ENCODE measurements at places on chromosomes 3 and 15. TPM values are rescaled to one million over a fixed set of nuclear protein-coding genes. Genes with fewer than 3 reads are reported as not detected.

Gene DLG1
- total RNA-seq: 58.8 TPM

Gene TRIM71
- 0.04 TPM for total RNA-seq

Gene SLITRK3
- not detected for total RNA-seq

Gene TBC1D23
- 19.4 TPM for total RNA-seq

Gene GOLGA8N
- 2.4 TPM for total RNA-seq

Gene CEP152
- 34.4 TPM for total RNA-seq

Gene ICE2
- total RNA-seq: 72.8 TPM

DNA sequence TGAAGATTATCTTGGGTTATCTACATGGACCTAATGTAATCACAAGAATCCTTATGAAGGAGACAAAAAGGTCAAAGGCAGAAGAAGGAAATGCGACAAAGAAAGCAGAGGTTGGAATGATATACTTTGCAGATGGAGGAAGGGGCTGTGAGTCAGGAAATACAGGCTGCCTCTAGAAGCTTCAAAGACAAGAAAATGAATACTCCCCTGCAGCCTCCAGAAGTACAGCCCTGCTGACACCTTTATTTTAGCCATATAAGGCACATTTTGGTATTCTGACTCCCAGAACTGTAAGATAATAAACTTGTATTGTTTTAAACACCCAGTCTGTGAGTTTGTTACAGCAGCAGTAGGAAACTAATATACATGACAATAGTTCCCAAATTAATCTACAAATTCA lies 58.6 kb downstream of the SIDT1 start:
- no peak overlapping the region for H3K4me3 ChIP-seq
- H3K36me3 ChIP-seq: peaks cover 16% of the 10 kb centered on the region
- no peak for DNase-seq
- H3K27me3 ChIP-seq: no peaks in the 10 kb centered on the region
- H3K27ac ChIP-seq: no peak overlapping the region

GRCh38 chr3:178001670-178002101 lies 534.5 kb upstream of the KCNMB2 start:
- H3K36me3 ChIP-seq: peaks cover 27% of the 10 kb centered on the region
- no peaks in the 10 kb centered on the region for H3K27me3 ChIP-seq
- H3K27ac ChIP-seq: peak overlapping the region; percentile 80
- H3K4me1 ChIP-seq: peaks cover 60% of the 10 kb centered on the region
- no peak overlapping the region for H3K4me3 ChIP-seq
- DNase-seq: peak; percentile 58

- no peaks in the 10 kb centered on the region for H3K27me3 ChIP-seq
- peaks cover 7% of the 10 kb centered on the region for H3K4me1 ChIP-seq
- DNase-seq: no peak
- H3K27ac ChIP-seq: no peak overlapping the region
- no peak overlapping the region for H3K4me3 ChIP-seq
- H3K36me3 ChIP-seq: no peaks in the 10 kb centered on the region
These were observed 292.9 kb downstream of the TLE3 start for GRCh38 chr15:69804786-69805185.

- H3K36me3 ChIP-seq: no peaks in the 10 kb centered on the region
- peak overlapping the region; percentile 76 for H3K4me3 ChIP-seq
- H3K4me1 ChIP-seq: peaks cover 5% of the 10 kb centered on the region
These were observed 32.0 kb downstream of the FOXL2 start for GRCh38 chr3:138914870-138915502.

DNA sequence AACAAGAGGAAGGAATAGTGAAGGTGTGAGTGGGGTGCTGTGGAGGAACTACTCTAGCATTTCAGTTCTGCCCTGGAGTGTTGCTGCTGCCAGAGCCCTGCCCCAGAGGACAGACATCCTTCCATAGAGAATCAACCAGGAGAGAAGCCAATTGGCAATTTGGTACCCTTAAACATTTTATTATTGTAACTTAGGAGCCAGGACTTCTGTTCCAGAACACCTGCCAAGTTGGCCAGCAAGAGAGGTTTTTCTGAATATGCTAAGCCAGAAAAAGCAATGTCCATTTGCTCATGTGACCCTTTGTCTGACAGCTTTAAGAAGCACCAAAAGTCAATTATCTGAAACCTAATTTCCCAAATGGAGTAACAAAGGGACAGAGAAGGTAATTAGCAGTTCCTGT lies 264.9 kb downstream of the MEX3B start:
- H3K36me3 ChIP-seq: no peaks in the 10 kb centered on the region
- peaks cover 11% of the 10 kb centered on the region for H3K27me3 ChIP-seq
- no peak for DNase-seq

- DNase-seq: no peak
- H3K36me3 ChIP-seq: peaks cover 49% of the 10 kb centered on the region
- H3K4me3 ChIP-seq: no peak overlapping the region
- H3K4me1 ChIP-seq: no peaks in the 10 kb centered on the region
These were observed 70.2 kb upstream of the ACTC1 start for GRCh38 chr15:34865531-34865930.

DNA sequence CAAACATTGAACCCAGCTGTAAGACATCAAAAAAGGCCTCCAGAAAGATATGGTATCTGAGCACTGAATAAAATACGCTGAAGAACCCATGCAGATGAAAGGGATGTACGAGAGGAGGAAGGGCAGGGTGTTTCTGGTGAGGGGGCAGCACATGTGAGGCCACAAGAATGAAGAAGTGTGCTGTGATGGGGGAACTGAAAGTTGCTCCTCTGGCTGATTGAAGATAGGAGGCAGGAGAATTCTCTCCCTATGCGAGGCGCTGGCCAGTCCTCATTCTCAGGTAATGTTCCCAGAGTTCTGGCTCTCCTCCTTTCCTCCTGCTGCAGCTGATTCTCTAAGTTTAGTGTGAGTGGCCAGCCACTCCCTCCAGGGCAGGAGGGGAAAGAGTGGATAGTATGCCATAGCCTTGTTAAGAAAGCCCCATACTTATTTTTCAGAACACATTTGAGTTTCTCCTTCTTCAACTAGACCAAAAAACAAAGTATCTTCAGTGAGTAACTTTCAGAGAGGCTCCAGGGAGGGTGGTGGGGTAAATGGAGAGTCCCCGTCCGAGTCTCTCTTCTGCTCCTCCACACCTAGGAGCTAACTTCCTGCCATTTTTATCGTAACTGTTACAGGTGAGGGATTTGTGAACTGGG lies 26.9 kb upstream of the MYO1E start:
- H3K36me3 ChIP-seq: no peaks in the 10 kb centered on the region
- H3K4me3 ChIP-seq: no peak overlapping the region

DNA sequence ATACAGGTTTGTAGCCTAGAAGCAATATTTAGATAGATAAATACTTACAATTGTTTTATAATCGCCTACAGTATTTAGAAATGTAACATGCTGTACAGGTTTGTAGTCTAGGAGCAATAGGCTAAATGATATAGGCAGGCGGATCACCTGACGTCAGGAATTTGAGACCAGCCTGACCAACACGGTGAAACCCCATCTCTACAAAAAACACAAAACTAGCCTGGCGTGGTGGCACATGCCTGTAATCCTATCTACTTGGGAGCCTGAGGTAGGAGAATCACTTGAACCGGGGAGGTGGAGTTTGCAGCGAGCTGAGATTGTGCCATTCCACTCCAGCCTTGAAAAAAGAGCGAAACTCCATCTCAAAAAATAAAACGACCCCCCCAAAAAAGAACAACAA lies 375.2 kb upstream of the EPHA3 start:
- no peak for DNase-seq
- H3K4me3 ChIP-seq: no peak overlapping the region
- no peaks in the 10 kb centered on the region for H3K27me3 ChIP-seq
- H3K36me3 ChIP-seq: no peaks in the 10 kb centered on the region
- no peak overlapping the region for H3K27ac ChIP-seq
- no peaks in the 10 kb centered on the region for H3K4me1 ChIP-seq

DNA sequence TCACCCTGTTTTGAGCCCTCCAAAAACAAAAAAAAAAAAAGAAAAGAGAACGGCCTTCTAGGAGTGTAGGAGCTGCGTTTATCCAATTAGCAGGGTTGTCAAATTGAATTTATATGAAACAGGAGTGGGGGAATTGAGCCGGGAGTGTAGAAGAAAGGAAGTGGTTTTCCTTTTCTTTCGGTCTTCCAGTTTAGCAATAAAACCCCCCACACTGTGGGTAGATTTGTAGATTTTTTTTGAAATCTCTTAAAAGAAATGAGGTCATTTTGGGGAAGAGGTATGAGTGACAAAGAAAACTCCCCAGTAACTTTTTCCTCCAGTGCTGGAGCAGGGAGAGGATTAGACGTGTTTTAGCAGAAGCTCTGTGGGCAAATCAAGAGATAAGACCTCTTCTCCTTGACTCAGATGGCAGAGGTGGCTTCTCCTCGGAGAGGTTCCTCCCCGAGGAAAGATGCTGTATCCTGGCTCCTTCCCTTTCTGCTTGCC lies 30.8 kb downstream of the BOC start:
- peaks cover 12% of the 10 kb centered on the region for H3K4me1 ChIP-seq
- H3K4me3 ChIP-seq: no peak overlapping the region
- DNase-seq: no peak
- peaks cover 10% of the 10 kb centered on the region for H3K27me3 ChIP-seq
- no peaks in the 10 kb centered on the region for H3K36me3 ChIP-seq

GRCh38 chr3:88433568-88433967 lies 283.8 kb downstream of the C3orf38 start:
- H3K27me3 ChIP-seq: no peaks in the 10 kb centered on the region
- no peak for DNase-seq
- H3K4me1 ChIP-seq: no peaks in the 10 kb centered on the region
- H3K4me3 ChIP-seq: no peak overlapping the region
- no peak overlapping the region for H3K27ac ChIP-seq

DNA sequence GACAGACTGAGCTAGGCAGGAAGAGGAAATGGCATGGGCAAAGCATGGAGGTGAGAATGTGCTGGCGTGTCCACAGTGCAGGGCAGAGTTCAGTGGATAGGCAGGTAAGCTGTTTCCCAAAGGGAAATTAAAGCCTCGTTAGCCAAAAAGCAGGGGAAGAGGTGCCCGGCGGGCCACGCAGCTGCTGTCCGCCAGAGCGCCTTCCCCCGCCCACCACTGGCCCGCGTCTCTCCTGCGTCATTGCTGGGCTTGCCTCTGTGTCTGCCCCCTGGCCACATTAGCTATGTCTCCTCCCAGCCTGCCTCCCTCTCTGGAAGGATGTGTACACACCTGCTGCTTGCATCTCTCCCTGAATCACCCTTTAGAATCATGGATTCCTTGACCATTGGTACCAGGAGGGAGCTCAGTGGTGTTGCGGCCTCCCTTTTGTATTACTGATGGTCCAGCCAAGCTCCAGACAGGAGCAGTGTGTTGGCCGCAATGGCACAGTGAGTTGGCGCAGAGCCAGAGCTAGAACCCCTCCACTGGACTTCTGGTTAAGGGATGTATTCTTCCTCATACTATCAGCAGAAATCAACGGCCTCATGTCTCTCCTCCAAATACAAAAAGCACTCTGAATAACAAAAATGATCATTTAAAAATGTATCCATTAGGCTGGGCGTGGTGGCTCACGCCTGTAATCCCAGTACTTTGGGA lies 26.6 kb downstream of the SLC28A1 start:
- H3K4me3 ChIP-seq: no peak overlapping the region
- H3K27ac ChIP-seq: no peak overlapping the region
- H3K4me1 ChIP-seq: peaks cover 11% of the 10 kb centered on the region
- no peak for DNase-seq
- peaks cover 2% of the 10 kb centered on the region for H3K27me3 ChIP-seq

DNA sequence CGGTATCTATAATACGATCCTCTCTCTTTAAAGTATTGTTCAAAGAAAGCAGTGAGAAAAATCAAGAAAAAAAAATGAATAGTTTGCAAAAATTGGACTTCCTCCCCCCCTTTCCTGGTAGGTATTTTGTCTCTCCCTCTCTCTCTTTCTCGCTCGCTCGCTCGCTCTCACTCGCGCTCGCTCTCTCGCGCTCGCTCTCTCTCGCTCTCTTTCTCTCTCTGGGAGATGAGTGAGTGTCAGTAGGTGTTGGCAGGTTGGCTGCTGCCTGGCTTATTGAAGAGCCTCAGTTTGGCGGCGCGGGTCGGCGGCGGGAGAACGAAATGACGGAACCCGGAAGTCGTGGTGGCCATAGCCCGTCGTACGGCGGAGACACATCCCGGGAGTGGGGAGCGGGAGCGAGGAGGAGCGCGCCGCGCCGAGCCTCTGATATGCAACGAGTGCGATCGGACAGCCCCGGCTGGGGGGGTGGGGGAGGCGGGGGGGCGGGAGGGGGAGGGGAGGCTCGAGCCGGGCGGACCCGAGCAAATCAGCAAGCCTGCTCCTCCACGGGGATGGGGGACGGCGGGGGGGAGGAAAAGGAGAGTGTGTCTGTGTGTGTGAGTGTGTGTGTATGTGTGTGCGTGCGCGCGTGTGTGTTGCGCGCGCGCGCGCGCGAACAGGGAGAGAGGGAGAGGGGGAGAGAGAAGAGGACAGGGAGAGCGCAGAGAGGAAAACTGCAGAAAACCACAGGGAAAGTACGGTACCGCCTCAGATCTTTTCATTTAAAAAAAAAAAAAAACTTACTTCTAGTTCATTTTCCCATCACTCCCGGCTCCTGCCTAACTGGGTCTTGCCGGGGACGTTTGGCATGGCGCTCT lies at the start of gene MEIS2:
Gene MEIS2, minus strand, starts transcription at position 441 of the 857 bp plus-strand sequence. CDS start 1,083 bp downstream, outside the sequence.
- peak; percentile 70 for DNase-seq
- H3K27ac ChIP-seq: peak within 1 kb of the TSS; percentile 51
- peaks cover 6% of the 10 kb centered on the region for H3K36me3 ChIP-seq

DNA sequence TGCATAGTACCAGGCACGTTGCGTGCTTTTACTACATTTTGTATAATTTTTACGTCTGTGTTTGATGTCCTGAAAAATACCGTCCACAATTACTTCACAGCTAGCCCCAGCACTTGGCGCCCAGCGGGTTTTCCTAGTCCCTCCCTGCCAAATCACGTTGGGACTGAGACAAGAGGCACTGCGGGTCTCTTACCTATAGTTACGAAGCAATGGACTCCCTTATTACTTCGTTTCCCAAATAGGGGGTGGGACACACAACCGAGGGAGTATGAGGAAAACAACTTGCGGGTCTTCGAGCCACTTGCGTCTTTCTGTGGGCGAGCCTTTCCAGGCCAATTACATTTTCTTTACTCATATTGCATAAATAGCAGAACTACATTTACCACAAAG lies 620 bp upstream of the CMSS1 start:
- peak; percentile 24 for DNase-seq
- H3K27ac ChIP-seq: peak overlapping the region; percentile 97
- peak overlapping the region; percentile 85 for H3K4me3 ChIP-seq
- peaks cover 17% of the 10 kb centered on the region for H3K36me3 ChIP-seq
- peaks cover 42% of the 10 kb centered on the region for H3K4me1 ChIP-seq

GRCh38 chr15:66775127-66776105 lies 73.4 kb downstream of the SMAD6 start:
- no peaks in the 10 kb centered on the region for H3K4me1 ChIP-seq
- no peak overlapping the region for H3K4me3 ChIP-seq
- H3K36me3 ChIP-seq: no peaks in the 10 kb centered on the region
- no peaks in the 10 kb centered on the region for H3K27me3 ChIP-seq

- no peak for DNase-seq
- H3K27ac ChIP-seq: no peak overlapping the region
- peaks cover 33% of the 10 kb centered on the region for H3K4me1 ChIP-seq
These were observed 3.9 kb downstream of the PRKCD start for GRCh38 chr3:53164911-53165310.

DNA sequence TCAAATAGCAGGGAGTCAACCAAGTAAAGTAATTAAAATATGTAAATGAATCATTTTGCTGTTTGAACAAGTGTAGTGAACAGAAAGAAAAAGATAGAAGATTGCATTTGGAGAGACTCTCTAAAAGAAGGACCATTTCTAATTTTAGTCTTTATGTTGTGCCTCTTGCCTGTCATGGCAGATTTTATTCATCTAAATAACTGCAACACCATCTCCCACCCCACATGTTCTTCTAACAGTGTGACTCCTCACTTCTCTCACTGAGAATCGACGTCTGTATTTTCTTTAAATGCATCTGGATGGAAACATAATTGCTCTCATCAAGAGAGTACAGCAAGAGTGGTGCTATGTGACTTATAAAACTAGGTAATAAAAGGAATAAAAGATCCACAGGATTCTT lies 439.9 kb upstream of the GBE1 start:
- no peaks in the 10 kb centered on the region for H3K4me1 ChIP-seq
- no peak overlapping the region for H3K27ac ChIP-seq
- no peak for DNase-seq
